ENCODE measurements at places on chromosomes 16 and 17.

DNA sequence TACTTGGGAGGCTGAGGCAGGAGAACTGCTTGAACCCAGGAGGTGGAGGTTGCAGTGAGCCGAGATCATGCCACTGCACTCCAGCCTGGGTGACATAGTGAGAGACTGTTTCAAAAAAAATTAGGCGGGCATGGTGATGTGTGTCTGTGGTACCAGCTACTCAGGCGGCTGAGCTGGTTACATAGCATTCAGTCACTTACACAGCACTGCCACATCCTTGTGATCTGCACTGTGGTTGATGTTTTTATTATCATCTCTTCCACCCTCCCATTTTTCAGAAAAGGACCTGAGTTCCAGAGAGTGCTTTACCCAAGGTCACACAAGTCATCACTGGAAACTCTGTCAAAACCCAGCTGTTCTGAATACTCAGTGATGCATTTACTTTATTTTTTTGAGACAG lies 14.8 kb upstream of the KPNB1 start:
- DNase-seq: no peak

GRCh38 chr16:76926595-76926994 lies 264.4 kb upstream of the MON1B start:
- no peak for DNase-seq

DNA sequence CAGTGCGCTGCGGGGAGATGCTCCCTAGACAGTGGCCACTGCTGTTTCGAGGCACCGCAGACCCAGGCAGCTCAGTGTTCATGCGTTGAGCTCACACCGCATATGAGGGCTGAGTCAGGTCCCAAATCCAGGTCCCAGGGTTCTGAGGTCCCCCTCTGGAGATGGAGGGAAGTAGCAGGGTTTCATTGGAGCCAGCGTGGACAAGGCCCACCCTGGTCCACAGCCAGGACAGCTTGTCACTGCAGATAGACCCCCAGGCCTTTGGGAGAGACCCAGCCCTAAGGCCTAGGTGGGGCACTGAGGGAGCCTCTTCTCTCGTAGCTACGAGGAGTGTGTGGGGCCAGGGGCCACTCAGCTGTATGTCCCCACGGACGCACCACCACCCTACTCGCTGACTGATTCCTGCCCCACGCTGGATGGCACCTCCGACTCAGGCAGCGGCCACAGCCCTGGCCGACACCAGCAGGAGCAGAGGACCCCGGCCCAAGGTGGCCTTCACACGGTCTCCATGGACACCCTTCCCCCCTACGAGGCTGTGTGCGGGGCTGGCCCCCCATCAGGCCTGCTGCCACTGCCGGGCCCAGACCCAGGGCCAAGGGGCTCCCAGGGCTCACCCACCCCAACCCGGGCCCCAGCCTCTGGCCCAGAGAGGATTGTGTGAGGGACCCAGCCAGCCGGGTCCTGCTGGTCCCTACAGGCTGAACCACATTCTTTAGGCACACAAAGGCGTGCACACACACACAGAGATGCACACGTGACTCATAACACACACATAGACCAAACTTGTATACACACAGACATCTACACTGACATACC lies 53.4 kb downstream of the BEAN1 start:
- DNase-seq: no peak

GRCh38 chr17:75242461-75243042 lies 18.9 kb downstream of the GGA3 start:
- peak; percentile 65 for DNase-seq

DNA sequence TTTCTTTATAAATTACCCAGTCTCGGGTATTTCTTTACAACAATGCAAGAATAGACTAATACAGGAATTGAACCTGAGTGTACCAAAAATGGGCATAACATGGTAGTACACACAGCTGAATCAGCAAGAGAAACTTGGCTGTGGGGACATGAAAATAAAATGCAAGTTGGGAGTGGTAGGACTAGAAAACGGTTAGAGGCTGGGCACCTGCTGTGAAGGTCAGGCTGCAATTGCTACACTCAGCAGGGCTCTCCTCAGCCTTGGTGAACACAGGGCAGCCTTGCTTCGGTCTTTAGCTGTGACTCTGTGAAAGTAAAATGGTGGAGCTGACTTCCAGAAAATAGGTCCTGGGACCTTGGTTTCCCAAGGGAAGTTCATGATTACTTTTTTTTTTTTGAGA lies 45.6 kb downstream of the CNGB1 start:
- no peak for DNase-seq

DNA sequence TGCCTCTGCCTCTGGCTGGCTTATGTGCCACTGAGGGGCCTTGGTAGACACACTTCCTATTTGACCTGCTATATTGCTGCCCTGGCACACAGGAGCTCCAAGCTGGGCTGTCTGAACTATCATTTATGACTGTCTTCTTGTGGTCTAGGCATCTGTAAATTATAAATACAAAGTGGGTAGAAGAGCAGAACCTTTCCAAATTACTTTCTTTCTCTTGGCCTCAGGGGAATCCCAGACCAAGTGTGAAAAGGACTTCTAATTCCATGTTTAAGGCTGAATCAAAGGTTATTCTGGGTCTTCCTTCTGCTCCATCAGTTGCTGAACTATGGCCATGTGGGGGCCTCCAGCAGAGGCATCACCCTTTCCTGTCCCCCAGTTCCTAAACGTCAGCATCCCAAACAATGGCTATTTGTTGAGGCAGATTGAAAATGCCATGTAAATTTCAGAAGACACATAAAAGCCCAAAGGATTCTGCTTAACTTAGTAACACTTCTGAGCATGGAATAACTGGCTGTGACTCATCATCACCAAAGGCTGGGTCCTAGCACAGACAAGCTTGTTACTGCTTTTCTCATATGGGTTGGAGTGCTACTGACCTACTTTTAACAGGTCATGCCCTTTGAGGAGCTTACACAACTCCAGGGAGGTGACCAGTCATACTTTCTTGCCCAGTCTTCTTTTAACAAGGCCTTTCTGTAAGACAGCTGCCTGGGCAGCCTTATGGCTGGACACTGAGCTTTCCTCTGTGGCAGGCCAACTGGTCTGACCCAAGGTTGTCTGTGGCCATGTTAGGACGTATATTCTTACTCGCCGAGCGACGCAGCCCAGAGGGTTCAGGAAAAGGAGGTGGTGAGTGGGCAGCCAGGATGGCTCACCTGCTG lies 154.8 kb downstream of the VPS53 start:
- no peak for DNase-seq

GRCh38 chr17:75998327-75998795 lies 2.3 kb upstream of the CDK3 start:
- no peak for DNase-seq

Data from CD4-positive, alpha-beta T cell treated with Interleukin-21 for 1 hour (primary cell).